ENCODE measurements at places on chromosomes 12 and 14.

- no peak for DNase-seq
Observed at GRCh38 chr12:101127521-101128219, 82.4 kb downstream of the SLC5A8 start.

DNA sequence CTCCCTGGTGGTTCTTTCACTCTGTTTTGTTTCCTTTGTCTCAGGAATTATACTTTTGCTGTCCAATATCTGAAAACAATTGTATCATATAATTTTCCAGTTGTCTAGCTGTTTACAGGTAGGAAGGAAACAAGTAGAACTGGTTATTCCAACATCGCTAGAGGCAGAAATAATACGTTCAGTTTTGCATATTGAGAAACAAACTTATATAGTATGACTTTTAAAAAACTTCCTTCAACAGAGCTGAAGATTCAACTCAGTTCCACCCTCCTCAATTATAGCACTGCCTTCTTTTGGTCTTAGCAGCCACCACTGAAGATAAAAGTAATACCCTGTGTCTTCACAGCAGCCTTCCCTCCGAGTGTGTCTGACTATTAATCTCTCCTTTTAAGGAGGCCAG lies 214.3 kb downstream of the EFCAB11 start:
- no peak for DNase-seq

DNA sequence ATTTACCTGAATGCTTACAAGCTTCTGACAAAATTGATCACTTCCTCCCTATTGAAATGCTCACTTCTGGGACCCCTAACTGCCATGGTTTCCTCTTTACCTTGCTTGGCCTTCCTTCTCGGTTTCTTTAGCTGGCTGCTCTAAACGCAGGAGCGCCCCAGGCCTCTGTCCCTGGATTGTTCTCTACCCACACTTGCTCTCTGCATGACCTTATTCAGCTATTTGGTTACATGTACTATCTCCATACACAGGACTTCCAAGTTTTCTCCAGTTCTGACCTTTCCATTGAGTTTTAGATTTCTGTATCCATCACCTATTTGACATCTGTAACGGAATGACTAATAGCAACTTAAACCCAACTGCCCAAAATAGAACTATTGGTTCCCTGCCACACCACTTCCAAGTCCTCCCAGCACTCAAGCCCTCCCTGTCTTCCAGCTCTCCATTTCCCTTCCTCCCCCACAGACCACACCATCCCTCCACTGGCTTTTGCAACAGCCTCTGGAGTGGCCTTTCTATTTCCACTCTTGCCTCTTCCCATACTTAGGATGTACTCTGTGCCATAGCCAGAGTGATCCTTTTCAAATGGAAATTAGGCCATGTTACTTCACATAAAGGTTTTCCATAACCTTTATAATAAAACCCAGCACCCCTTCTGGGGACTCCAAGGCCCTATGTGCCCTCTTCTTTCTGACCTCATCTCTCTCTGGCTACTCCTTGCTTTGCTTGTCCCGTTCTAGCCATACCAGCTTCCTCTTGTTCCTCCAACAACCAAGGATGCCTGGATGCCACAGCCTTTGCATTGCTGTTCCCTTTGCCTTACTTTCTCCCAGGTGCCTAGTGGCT lies 202.2 kb downstream of the AEBP2 start:
- DNase-seq, result no peak

DNA sequence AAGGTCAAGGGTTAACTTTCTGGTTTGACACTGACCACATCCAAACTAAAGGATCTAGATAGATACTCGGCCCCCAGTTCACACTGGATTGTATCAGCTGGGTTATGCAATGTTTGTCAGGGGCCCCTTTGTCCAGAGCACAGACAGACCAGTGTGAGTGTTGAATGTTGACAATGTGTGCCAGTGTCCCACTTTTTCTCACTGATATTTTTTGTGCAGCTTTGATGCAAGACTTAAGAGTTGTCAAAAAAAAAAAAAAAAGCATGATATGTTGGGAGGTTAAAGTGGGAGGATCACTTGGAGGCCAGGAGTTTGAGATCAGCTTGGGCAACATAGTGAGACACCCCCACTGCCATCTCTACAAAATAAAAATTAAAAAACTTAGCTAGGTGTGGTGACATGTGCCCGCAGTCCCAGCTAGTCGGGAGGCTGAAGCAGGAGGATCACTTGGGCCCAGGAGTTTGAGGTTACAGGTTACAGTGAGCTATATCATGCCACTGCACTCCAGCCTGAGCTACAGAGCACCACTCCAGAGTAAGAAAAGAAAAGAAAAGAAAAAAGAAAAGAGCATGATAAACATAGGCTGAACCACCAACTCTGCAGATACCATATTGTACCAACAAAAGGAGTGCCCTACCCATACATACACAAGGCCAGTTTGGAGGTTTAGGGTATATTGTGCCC lies 97.5 kb downstream of the LGR5 start:
- no peak for DNase-seq

DNA sequence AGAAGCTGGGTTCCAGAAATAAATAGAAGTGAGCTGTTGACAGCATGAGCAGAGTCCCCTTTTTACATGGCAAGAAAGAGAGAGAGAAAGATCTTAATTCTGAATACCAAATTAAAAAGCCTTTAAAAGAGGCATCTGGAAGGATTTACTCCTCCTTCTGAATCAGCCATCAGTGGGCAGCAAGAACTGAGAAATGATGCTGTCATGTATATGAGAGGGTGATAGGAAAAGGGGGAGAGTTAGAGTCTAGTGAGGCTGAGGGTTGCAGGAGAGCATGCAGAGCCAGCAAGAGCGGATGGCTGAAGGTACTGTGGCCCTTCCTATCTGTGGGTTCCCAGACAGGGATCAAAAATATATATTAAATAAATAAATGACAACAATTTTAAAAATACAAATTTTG lies 34.5 kb upstream of the GNG2 start:
- DNase-seq, result no peak

GRCh38 chr12:58415716-58416115 lies 474.3 kb downstream of the ATP23 start:
- no peak for DNase-seq

DNA sequence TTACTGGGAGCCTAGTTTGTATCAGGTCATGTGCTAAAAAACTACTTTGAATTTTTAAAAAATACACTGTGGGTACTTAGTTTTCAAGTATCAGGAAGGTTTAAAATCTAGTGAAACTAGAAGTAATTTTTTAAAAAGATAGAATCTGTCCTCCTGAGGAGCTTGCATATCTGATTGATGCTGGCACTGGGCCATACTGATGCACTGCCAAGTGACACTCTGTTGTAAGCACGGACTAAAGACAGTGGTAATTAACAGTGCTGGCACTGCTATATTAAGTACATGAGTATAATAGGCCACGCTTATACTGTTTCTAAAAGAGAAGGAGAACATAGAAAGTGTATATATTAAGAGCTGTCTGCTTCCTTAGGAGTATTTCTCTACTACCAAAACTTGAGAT lies 10.0 kb upstream of the TBC1D30 start:
- no peak for DNase-seq

- DNase-seq, result no peak
Observed at GRCh38 chr14:75299059-75299458, 20.4 kb downstream of the FOS start.

DNA sequence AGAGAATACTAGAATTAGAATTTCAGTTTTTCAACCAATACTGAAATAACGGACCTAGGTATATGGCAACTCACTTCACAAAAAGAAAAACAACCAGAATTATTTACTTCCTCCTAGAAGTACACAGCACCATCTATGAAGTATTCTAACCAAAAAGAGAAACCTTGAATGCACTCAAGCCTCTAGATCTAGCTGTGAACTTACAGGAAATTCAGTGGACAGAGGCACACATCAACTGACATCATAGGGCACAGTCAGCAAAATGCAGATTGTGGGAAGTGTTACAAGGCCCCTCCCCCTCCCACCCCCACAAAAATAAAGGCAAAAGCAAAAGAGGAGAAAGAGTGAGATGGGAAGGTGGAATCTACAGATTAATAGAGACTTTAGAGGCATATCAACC lies 102.4 kb downstream of the TMTC1 start:
- DNase-seq, result no peak

GRCh38 chr12:50923361-50924130 lies 28.8 kb upstream of the HIGD1C start:
- DNase-seq, result no peak

- no peak for DNase-seq
Observed at GRCh38 chr12:33432992-33433391, 6.6 kb downstream of the SYT10 start.

- DNase-seq, result peak; percentile 81
Observed at GRCh38 chr12:68331869-68332727, at the start of gene MDM1. MDM1 (minus strand) TSS chr12:68332362; CDS start chr12:68332245, 117 bp downstream.

GRCh38 chr12:40515041-40515816 lies 177.0 kb upstream of the CNTN1 start:
- DNase-seq, result no peak

DNA sequence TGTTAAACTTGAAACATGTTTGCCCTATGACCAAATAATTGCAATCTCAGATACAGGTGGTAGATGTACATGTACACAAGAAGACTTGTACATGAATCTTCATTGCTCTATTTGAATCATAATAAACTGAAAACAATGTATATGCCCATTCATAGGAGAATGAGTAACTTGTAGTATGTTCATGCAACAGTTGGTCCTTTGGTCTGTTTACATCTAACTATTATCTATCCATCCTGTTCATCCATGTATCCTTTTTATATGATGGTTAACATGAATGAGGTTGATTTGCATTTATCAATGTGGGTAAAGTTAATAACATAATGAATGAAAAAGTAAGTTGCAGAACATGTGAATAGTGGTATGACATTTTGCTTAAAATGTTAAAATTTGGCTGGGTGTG lies 37.1 kb downstream of the HSD17B6 start:
- no peak for DNase-seq

DNA sequence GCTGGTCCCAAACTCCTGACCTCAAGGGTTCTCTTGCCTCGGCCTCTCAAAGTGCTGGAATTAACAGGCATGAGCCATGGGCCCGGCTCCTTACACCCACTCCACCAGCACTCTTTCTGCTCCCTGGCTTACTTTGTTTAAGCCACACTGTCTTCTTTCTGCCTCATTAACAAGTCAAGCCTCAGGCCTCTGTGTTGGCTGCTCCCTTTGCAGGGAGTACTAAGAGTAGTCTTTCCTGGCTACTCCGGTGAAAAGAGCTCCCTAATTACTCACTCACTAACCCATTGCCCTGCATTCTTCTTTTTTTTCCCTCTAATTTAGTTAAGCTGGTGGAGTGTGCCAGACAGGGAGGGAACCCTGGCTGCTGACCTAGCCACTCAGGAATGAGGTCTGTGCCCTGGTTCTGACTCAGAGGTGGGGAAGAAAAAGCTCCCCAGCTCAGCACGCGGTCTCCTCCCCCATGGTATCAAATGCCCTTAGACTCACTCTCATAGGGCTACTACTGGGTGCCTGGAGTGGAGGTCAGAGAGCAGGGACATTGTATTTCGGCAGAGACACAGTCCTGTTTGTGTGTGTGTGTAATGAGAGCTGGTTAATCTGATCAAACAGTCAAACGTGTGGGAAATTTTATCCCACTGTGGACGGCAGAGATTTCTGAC lies 19.8 kb downstream of the GALNT6 start:
- DNase-seq, result no peak

DNA sequence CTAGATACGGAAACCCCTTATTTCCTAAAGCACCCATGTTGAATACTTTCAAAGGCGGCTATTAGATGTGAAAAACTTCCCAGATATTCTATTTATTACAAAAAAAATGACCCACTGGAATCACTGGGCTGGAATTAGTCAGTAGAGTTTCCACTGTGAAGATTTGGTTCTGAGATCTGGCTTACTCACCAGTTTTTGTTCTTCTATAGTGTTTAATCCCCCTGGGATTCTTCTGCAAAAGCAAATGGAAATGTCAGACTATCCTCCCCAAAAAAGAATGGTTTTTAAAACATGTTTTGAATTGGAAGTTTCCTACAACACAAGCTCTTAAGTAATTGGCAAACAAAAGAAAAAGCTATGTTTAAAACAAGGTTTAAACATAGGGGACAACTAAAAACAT lies 166.4 kb downstream of the STXBP6 start:
- no peak for DNase-seq
